ENCODE measurements at places on chromosomes 6 and 20. TPM values are rescaled to one million over a fixed set of nuclear protein-coding genes. Genes with fewer than 3 reads are reported as not detected.

The TREML2 gene
- not detected for polyA plus RNA-seq

The C4B gene
- polyA plus RNA-seq: 10.3 TPM

The NT5E gene
- polyA plus RNA-seq: 3.9 TPM

The BPIFA1 gene
- polyA plus RNA-seq: not detected

The DLL1 gene
- 9.0 TPM for polyA plus RNA-seq

The OLIG3 gene
- polyA plus RNA-seq: not detected

The RIN2 gene
- 38.5 TPM for polyA plus RNA-seq

The BACH2 gene
- 10.6 TPM for polyA plus RNA-seq

The SLC4A11 gene
- 2.7 TPM for polyA plus RNA-seq

The NOTCH4 gene
- polyA plus RNA-seq: 18.5 TPM

The TXNDC5 gene
- 204 TPM for polyA plus RNA-seq

The ZNF831 gene
- 0.06 TPM for polyA plus RNA-seq

The GABBR1 gene
- 108 TPM for polyA plus RNA-seq

The NKAIN2 gene
- polyA plus RNA-seq: 15.5 TPM

The MBOAT1 gene
- polyA plus RNA-seq: 31.4 TPM

The CYP21A2 gene
- polyA plus RNA-seq: 0.76 TPM

The EFCAB8 gene
- not detected for polyA plus RNA-seq

The SNHG17 gene
- 25.5 TPM for polyA plus RNA-seq

The DNAH8 gene
- 0.15 TPM for polyA plus RNA-seq

The ID4 gene
- 134 TPM for polyA plus RNA-seq

The PPP1R3G gene
- 2.2 TPM for polyA plus RNA-seq

The SLC17A4 gene
- polyA plus RNA-seq: 0.14 TPM

The BFSP1 gene
- 3.1 TPM for polyA plus RNA-seq

The HRH3 gene
- polyA plus RNA-seq: 0.07 TPM

The SMIM8 gene
- 24.3 TPM for polyA plus RNA-seq

The DEFB129 gene
- polyA plus RNA-seq: not detected

The SEC23B gene
- 32.7 TPM for polyA plus RNA-seq

The CAP2 gene
- 13.7 TPM for polyA plus RNA-seq

The DEFB132 gene
- polyA plus RNA-seq: not detected

The MUC21 gene
- 0.04 TPM for polyA plus RNA-seq

The SIRPD gene
- not detected for polyA plus RNA-seq

The OPRM1 gene
- not detected for polyA plus RNA-seq

The RHAG gene
- polyA plus RNA-seq: 1.0 TPM

The TOMM6 gene
- polyA plus RNA-seq: 231 TPM

The CLVS2 gene
- polyA plus RNA-seq: 0.14 TPM

The LAMA4 gene
- 99.2 TPM for polyA plus RNA-seq

The MAP7 gene
- 34.0 TPM for polyA plus RNA-seq

The PAX1 gene
- polyA plus RNA-seq: 3.0 TPM

The CNPY3 gene
- 64.9 TPM for polyA plus RNA-seq

The POU3F2 gene
- polyA plus RNA-seq: 0.06 TPM

The CDH4 gene
- 5.8 TPM for polyA plus RNA-seq

The PKIB gene
- 0.81 TPM for polyA plus RNA-seq
